ENCODE measurements at places on chromosomes 11 and 22. TPM values are rescaled to one million over a fixed set of nuclear protein-coding genes. Genes with fewer than 3 reads are reported as not detected.

Gene MYEOV
- not detected for total RNA-seq

Gene SERHL2
- 7.7 TPM for total RNA-seq

Gene BATF2
- 3.4 TPM for total RNA-seq

Gene OR52I1
- total RNA-seq = not detected

Gene SCYL1
- 86.2 TPM for total RNA-seq

Gene MS4A15
- not detected for total RNA-seq

Gene ZDHHC8
- 11.8 TPM for total RNA-seq

Gene CHRM1
- not detected for total RNA-seq

Gene RAG2
- total RNA-seq = not detected

Gene MPZL2
- total RNA-seq = 57.0 TPM

Gene GGTLC3
- total RNA-seq = not detected

Gene DLG2
- 34.2 TPM for total RNA-seq

Gene GUCY1A2
- 2.5 TPM for total RNA-seq

Gene OR2D2
- 0.31 TPM for total RNA-seq

Gene OR5P2
- not detected for total RNA-seq

Gene CD248
- total RNA-seq = 23.1 TPM

Gene OR51S1
- total RNA-seq = not detected

Gene UVRAG
- total RNA-seq = 50.1 TPM

Gene POU2AF3
- 1.5 TPM for total RNA-seq

Gene CHEK1
- 0.94 TPM for total RNA-seq

Gene PSMD13
- 91.1 TPM for total RNA-seq

Gene PYGM
- 48.6 TPM for total RNA-seq

Gene IGF2
- total RNA-seq = 8.7 TPM

Gene CBLIF
- total RNA-seq = not detected

Gene TBX1
- total RNA-seq = 2.2 TPM

All from gastroesophageal sphincter (tissue), 4 donors.